ENCODE measurements at places on chromosomes 5 and 9. TPM values are rescaled to one million over a fixed set of nuclear protein-coding genes. Genes with fewer than 3 reads are reported as not detected.

SLC30A5 gene
- total RNA-seq, result 39.7 TPM

GRCh38 chr5:108661024-108661423 is 86.7 kb upstream of the FER start:
- H3K4me1 ChIP-seq, result no peaks in the 10 kb centered on the region
- H3K36me3 ChIP-seq, result no peaks in the 10 kb centered on the region
- no peak overlapping the region for H3K27ac ChIP-seq

- no peak overlapping the region for H3K4me3 ChIP-seq
Measured at GRCh38 chr5:93777620-93778019, 36.2 kb upstream of the POU5F2 start.

DNA sequence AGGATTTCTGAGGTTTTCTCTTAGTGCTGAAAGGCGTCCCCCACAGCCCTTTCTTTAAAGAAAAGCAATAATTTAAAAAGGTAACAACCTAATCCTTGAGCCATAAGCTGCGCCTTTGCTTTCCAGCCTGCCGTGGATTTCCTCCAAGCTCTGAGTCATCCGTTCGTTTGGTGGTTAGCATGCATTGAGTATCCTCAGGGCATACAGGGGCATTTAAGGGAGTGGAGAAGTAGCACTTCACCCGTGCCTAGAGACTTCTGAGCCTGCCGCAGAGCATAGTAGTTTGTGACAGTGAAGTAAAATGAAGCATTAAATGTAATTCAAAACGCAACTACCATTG is 892 bp upstream of the TNC start:
- no peaks in the 10 kb centered on the region for H3K36me3 ChIP-seq
- peak overlapping the region; percentile 36 for H3K4me3 ChIP-seq
- no peak overlapping the region for H3K27ac ChIP-seq
- peak; percentile 62 for DNase-seq
- peaks cover 7% of the 10 kb centered on the region for H3K27me3 ChIP-seq
- H3K4me1 ChIP-seq, result peaks cover 15% of the 10 kb centered on the region

SPATA31D4 gene
- total RNA-seq, result not detected

DNA sequence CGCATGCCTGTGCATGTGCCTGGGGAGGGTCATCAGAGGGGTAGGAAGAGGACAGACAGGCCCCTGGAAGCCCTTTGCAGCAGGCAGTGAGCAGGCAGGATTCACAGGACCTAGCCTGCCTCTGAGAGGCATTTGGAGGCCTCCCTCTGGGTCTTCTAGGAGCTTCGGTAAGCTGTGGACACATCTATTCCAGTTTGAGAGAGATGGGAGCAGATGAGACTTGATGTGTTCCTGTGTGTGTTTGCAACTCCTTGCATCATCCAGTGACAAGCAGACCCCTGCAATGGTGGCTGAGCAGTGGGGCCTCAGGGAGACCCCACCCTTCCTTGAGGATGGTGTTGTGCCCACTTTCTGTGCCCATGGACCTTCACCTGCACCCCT is 64.0 kb downstream of the GADD45G start:
- H3K4me3 ChIP-seq, result no peak overlapping the region
- H3K4me1 ChIP-seq, result no peaks in the 10 kb centered on the region
- no peaks in the 10 kb centered on the region for H3K27me3 ChIP-seq
- H3K27ac ChIP-seq, result no peak overlapping the region

DNA sequence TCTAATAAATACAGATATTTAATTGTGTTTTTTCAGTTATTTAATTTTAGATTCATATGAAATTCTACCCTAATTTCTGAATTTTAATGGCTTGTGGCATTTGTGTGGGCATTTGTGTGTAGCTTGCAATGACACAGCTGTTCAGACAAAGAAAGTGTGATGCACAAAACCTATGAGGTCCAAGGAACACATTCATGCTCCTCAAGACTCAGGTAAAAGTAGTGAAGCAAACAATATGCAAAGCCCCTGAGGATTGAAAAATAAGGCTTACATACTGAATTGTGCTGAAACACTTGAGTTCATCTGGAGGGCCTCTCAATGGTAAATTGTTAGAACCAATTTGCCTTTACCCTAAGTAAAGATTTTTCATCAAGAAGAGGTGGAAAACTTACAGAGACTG is 28.1 kb downstream of the IL7R start:
- no peak for DNase-seq
- H3K27ac ChIP-seq, result no peak overlapping the region
- H3K27me3 ChIP-seq, result no peaks in the 10 kb centered on the region
- no peak overlapping the region for H3K4me3 ChIP-seq
- no peaks in the 10 kb centered on the region for H3K4me1 ChIP-seq
